Endothelial cell (in vitro differentiated cells): ENCODE measurements at places on chromosomes 5 and 9. TPM values are rescaled to one million over a fixed set of nuclear protein-coding genes. Genes with fewer than 3 reads are reported as not detected.

The FOXD4L3 gene
- total RNA-seq: not detected

The JAKMIP2 gene
- total RNA-seq: 4.3 TPM

The PAPPA gene
- total RNA-seq: 1.4 TPM

DNA sequence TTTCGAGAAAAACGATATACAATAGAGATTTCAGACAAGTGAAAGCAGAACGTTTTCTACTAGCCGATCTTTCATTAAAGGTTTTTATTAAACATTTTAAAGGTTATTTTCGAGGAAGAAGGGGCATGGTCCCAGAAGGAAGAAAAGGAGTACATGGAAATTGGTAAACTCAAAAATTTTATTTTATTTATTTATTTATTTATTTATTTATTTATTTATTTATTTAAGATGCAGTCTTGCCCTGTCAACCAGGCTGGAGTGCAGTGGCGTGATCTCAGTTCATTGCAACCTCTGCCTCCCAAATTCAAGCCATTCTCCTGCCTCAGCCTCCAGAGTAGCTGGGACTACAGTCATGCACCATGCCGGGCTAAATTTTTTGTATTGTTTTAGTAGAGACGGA, 77.4 kb downstream of the RANBP17 start:
- no peak overlapping the region for H3K27ac ChIP-seq
- no peaks in the 10 kb centered on the region for H3K4me1 ChIP-seq
- no peak overlapping the region for H3K4me3 ChIP-seq
- DNase-seq: no peak
- H3K27me3 ChIP-seq: no peaks in the 10 kb centered on the region
- peaks cover 4% of the 10 kb centered on the region for H3K36me3 ChIP-seq

DNA sequence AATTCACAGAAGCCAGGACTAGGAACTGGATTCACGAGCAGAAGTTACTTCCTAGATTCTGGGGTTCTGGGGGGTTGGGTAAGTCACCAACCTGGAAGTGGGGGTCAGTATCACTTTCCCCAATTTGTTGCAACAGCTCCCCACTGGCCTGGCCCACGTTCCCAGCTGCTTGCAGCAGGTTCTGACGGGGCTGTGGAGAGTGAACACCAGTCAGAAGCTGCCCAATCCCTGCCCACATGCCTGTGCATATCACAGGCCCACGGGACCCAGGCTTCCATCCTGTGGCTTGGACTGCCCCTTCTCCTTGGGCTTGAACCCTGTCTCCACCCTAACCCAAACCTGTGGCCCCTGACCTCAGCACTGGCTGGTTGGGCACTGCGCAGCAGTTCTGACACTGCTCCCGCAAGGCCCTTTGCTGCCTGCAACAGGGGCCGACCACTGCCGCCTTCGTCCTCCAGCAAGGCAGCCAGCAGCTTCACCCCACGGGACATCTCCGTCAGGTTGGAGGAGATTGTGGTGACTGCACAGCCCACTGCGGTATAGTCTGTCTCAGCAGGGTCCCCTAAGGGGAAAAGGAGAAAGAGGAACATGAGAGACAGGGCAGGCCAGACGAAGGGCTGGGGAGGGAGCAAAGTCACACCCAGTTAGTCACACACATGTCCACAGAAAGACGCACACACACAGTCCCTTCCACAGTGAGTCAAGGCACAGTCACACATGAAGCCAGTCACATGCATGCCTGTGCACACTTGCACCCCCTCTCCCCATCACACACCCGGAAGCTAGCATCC, 13.1 kb downstream of the TLN1 start:
- H3K27me3 ChIP-seq: peaks cover 10% of the 10 kb centered on the region
- DNase-seq: no peak
- H3K4me1 ChIP-seq: no peaks in the 10 kb centered on the region
- H3K4me3 ChIP-seq: peak overlapping the region; percentile 85
- H3K27ac ChIP-seq: no peak overlapping the region

DNA sequence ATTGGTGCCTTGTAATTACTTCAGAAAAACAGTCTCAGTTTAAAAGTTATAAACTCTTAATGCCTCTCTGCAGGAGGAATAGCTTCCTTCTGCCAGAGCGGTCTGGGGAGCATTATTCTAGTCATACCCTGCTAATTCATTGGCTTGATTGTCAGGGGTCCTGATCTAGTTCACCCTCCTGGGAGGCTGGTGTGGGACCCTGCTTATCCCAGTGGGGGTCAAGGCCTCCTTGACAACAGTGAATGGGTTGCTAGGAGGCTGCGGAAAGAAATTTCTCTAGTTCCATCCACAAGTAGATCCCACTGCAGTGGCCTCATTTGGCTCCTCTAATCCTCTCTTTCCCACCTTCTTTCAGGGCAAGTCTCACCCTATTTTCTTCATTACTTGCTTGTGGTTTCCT, 105.7 kb downstream of the TMC1 start:
- no peaks in the 10 kb centered on the region for H3K4me1 ChIP-seq
- no peak overlapping the region for H3K27ac ChIP-seq
- no peaks in the 10 kb centered on the region for H3K36me3 ChIP-seq
- no peak for DNase-seq

DNA sequence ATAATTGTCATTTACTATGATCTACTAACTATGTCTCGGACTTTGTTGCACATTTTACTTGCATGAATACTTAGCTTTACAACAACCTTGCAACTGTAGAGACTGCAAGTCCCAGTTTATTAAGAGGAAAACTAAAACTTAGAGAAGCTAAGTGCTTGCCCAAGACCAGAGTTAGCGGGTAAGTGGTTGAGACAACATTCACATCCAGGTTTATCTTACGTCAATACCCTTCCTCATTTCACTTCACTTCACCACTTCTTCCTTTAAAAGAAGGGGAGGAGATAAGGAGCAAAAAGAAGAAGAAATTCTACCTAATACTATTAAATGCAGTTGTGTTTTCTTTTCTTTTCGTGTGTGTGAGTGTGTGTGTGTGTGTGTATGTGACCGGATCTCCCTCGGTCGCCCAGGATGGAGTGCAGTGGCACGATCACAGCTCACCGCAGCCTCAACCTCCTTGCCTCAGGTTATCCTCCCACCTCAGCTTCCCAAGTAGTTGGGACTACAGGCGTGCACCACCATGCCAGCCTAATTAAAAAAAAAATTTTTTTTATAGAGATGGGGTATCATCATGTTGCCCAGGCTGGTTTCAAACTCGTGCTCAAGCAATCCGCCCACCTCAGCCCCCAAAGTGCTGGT, 37.4 kb downstream of the MEGF9 start:
- DNase-seq: no peak
- no peak overlapping the region for H3K4me3 ChIP-seq

- H3K27ac ChIP-seq: no peak overlapping the region
- H3K27me3 ChIP-seq: no peaks in the 10 kb centered on the region
- H3K4me3 ChIP-seq: no peak overlapping the region
- H3K4me1 ChIP-seq: no peaks in the 10 kb centered on the region
- DNase-seq: no peak
These were observed 382.3 kb downstream of the ACTL7B start for GRCh38 chr9:108473209-108474112.

GRCh38 chr5:14147210-14147609, 4.1 kb downstream of the TRIO start:
- no peak for DNase-seq
- H3K4me1 ChIP-seq: peaks cover 64% of the 10 kb centered on the region
- H3K36me3 ChIP-seq: peaks cover 4% of the 10 kb centered on the region
- no peak overlapping the region for H3K27ac ChIP-seq
- no peak overlapping the region for H3K4me3 ChIP-seq
